Activated T-cell treated with anti-CD3 and anti-CD28 coated beads, Interleukin-2, amount 50 U/mL, for 1 hour (primary cell): ENCODE measurements at places on chromosomes 12 and 14.

- peak; percentile 96 for DNase-seq
Observed at GRCh38 chr12:131894313-131894860, at the start of gene ULK1. ULK1 (plus strand) TSS chr12:131894622; CDS start chr12:131895002, 380 bp downstream.

- DNase-seq, result peak; percentile 40
Observed at GRCh38 chr12:55729819-55730818, 1.3 kb upstream of the CD63 start.

- DNase-seq, result no peak
Observed at GRCh38 chr14:37203423-37203822, 5.7 kb downstream of the MIPOL1 start.

- no peak for DNase-seq
Observed at GRCh38 chr12:29945904-29946303, 162.2 kb upstream of the TMTC1 start.
